ENCODE measurements at places on chromosomes 5 and 9.

DNA sequence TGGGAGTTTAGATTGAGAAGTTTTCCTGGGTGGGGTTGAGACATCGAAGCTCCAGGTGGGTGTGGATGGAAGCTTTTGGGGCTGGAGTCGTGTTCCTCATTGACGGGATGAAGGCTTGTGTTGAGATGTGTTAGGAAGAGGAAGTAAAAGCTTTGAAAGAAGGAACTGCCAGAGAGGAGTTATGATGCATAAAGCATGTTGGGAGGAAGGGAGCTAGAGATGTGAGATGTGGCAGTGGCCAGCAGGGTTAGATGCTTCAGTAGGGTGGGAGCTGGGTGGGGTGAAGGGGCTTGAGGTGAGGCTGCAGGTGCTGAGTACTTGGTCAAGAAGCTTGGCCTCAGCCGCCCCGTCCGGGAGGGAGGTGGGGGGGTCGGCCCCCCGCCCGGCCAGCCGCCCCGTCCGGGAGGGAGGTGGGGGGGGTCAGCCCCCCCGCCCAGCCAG, 56.7 kb downstream of the HSPA4 start:
- DNase-seq, result no peak

GRCh38 chr9:3830291-3830690, 304.5 kb upstream of the RFX3 start:
- no peak for DNase-seq

DNA sequence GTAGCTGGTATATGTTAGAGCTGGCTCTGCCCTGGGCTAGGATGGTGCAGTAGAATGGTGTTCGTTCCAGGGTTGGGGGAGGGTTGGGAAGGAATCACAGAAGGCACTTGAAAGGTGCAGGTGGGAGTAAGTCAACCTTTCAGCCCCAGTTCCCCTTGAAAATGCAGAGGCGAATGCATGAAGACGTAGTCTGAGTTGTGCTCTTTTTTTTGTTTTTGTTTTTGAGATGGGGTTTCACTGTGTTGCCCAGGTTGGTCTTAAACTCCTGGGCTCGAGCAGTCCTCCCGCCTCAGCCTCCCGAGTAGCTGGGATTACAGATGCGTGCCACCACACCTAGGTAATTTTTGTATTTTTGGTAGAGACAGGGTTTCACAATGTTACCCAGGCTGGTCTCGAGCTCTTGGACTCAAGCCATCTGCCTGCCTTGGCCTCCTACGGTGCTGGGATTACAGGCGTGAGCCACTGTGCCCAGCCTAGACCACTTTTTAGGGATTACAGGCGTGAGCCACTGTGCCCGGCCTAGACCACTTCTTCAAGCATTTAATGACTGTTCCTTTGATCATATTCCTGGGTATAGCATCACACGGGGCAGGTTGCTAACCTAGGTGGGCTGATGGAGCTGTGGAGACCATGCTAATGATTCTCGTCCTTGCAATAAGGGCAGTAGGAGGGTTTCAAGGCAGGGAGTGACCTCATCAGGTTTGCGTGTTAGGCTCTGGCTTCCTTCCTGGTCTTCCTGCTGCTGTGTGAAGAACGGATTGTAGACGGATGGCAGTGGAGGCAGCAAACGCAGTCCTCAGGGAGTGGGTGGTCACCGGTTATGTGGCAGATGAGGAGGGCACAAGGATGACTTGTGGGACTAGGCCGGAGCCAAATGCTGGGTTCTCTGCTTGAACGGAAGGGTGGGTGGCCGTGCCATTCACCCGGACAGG, 13.7 kb downstream of the EHMT1 start:
- DNase-seq, result no peak

DNA sequence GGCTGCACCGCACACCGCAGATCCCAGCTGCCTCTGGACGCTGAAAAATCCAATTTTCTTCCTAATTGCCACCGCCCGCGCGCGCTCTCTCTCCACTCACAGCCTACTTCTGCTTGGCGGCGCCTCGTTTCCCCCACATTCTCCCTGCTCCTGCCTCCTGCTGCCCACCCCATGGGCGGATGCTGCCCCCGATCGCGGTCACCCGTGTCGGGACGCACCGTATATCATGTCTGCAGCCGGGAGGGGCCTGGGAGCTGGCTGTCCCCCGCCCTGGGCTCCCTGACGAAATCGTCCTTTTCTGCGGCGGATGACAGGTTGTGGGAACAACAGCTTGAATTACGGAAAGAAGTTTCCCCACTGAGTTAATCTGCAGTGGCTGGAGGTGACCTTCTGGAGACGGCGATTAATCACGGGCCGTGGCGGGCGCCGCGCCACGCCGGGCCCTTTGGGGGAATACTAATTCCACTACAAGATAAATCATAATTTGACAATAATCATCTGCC, 36.3 kb upstream of the PSD2 start:
- DNase-seq, result no peak

DNA sequence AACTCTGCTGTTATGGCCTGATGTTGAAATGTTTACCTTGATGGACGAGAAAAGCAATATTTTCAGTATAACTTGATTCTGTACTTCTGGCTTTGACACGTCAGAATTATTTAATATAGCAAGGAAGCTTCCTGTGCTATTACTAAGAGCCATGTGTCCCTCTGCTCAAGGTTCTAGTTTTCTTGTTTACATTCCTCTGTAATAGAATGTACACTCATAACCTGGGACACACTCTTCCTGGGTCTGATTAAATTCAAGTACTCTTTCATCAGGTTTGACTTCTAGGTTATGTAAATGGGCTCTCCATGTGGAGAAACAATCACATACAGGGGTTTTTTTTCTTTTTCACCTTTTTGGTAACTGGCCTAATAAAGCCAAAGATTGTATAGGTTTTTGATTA, 33.1 kb downstream of the GTF3C4 start:
- no peak for DNase-seq

GRCh38 chr9:26219961-26220360, 541.7 kb upstream of the TUSC1 start:
- DNase-seq, result no peak

- DNase-seq, result no peak
These were observed 19.4 kb upstream of the C1QTNF3 start for GRCh38 chr5:34062419-34062818.

DNA sequence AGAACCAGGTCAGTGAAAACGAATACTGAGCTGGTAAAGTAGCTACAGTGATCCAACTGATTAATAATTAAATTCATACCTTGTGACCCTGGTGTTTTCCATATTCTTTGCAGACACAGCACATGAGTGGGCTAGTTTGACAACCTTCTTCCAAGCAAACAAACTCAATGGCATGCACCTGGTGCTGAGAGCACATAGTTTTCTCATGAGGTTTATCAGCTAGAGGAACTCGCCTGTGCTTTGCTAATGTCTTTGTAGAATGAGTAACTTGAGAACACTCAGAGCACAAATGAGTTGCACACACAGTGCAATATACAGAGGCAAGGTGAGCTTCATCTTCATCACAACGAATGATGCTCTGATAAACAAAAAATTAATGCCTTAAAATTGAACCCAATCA, 12.6 kb downstream of the TRIM23 start:
- peak; percentile 21 for DNase-seq

- DNase-seq, result no peak
These were observed 276.7 kb upstream of the KIF2A start for GRCh38 chr5:62029303-62029702.

DNA sequence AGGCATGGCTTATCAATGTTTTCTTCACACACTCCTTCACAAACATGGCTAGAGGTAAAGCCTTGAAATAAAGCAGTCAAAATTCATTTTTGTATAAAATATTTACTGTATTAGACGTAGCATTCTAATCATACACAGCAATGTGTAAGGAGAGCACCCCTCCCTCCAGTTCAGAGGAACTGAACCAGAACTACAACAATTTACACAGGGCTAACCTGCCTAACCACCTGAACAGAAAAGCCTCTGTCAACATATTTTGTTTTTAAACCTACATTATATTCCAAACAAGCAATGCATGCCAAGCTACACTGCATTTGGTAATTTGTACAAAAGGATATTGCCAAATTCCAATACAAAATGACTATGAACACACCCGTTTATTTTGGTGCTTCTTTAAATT, 41.6 kb downstream of the MLLT3 start:
- DNase-seq, result no peak

DNA sequence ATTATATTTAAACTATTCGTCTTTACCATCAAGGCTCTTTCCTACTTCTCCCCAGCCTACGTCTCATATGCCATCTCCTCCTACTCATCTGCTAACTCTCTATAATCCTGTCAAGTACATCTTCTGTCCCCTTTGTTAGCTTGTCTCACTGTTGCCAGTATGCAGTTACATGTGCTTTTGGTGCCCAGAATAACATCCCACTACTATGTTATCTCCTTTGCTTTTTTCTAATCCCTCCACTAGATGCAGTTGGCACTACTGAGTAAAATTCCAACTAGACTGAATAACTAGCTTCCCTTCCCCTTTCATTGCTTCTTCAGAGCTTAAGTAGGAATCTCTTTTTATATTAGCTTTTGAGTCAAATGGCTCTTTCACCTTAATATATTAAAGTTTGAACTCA, 3.0 kb upstream of the ARRDC3 start:
- DNase-seq, result no peak

GRCh38 chr9:88871669-88872068, 119.6 kb upstream of the S1PR3 start:
- DNase-seq, result no peak

DNA sequence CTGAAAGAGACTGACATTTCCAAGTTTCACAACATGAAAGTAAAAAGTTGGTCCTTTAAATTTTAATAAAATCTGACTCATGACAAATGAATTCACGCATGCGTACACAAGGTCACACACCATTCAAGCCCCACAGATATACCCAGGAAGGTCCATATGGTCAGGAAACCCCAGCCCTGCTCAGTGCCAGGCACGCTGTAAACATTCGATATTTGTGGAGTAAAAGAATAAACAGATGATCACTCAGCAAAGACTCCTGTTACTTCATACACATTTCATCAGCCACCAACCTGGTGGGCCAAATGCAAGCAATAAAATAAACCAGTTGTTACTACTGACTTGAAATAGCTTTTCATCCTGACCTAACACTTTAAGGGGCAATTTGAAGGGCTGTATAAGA, 158.0 kb upstream of the RETREG1 start:
- no peak for DNase-seq

DNA sequence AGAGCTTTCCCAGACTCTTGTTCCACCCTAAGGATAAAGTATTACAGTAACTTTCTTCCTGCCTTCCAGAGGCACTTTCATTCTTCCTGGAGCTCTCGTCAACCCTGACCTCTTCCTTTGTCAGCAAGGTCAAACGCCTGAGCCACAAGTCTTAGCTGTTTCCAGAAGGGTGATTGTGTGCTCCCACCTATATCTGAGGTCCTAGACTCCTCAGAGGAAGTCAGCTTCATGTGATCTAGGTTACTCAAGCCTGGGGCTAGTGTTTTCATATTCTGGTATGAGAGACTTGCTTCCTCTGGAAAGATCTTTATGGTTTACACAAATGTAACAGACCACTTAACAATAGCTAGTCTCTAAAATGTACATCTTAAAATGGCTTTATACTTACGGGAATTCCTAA, 5.4 kb upstream of the FAM120A start:
- DNase-seq, result no peak

- DNase-seq, result no peak
These were observed 1.4 kb downstream of the PCDH1 start for GRCh38 chr5:141876628-141877355.

DNA sequence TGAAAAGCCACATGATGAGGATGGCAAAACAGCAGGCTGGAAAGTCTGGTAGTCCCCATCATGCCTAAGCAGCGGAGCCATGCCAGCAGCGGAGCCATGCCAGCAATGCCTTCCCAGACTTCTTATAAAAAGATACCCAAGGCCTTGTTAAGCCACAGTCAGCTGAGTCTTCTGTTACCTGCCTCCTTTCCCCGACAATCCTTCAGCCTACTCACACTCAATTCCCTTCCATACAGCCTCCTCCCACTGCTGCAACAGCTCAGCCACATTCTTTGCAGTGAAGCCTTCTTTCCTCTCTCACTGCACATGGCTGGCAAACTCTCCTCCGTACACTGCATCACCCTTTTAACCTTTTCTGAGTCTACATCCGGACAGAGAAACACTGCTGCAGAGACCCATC, 114.9 kb downstream of the AUH start:
- no peak for DNase-seq

GRCh38 chr5:1414311-1415058, 30.8 kb downstream of the SLC6A3 start:
- DNase-seq, result no peak

- DNase-seq, result peak; percentile 15
These were observed 63.5 kb downstream of the ZNF474 start for GRCh38 chr5:122192497-122193496.

DNA sequence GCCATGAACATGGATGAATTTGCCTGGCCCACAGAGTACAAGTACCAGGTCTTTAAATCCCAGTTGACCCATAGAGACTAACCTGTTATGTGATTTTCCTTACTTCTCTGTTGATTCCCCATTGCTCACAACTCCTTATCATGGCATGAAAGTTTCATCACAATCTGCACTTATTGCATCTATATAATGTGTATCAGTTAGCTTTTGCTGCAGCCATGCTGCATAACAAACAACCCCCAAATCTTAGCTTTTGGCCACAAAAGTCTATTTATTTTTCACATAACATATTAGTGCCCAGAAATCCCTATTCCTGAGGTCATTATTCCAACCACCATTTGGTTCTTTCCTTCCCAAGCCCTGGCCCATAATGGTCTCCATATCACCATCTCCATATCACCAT, 3.7 kb downstream of the GGTA1 start:
- no peak for DNase-seq

DNA sequence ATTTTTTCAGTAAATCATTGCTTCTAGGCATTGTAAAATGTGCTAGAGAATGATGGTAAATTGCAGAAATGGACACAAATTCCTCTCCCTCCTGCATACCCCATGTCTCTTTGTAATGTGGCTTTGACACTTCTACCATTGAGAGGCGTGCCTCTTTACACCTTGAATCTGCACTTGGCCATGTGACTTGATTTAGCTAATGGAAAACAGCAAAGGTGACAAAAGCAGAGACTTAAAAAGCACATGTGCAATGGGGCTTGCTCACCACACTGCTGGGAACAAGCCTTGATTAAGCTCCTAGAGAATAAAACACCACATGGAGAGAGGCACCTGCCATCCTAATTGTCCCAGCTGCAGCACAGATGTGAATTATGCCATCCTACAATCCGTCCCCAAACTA, 69.9 kb upstream of the NAA35 start:
- DNase-seq, result no peak

DNA sequence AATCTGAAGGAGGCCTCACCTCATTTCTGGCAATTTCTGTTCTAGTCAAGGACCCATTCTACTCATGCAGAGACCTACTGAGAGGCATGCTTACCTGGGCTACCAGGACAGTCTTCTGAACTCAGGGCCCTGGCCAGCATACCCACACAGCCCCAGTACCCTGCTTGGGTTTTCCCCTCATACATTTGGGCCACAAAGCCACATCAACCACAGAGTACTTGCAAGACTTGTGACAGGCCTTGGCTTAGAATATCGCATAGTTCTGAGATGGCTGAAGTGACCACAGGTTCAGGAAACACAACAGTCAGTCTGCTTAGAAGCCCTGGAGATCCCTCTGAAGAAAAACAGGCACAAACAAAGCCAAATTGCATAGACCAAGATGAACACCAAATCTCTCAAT, 758.8 kb upstream of the CDH9 start:
- no peak for DNase-seq

- DNase-seq, result no peak
These were observed 402.4 kb upstream of the PTGER4 start for GRCh38 chr5:40277161-40277906.
